CD4-positive, alpha-beta T cell (primary cell): ENCODE measurements at places on chromosomes 4 and X.

DNA sequence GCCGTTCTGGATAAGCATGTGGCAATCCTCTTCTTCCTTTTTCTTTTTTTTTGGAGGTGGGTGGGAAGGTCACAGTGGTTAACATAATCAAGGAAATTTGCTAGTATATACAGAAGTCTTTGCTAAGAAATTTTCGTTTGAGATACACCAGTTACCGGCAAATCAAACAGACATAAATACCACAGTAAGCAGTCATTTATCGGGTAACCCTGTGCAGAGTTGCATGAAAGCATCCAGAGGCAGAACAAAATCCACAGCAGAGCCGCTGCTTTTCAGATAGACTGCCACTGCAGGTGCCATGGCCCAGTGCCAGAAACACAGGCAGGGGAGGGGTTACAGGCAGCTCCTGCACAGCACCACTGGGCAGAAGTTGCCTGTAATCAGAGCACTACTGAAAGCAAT, 179.1 kb upstream of the MAB21L2 start:
- H3K27me3 ChIP-seq: no peaks in the 10 kb centered on the region
- no peak overlapping the region for H3K4me3 ChIP-seq
- no peaks in the 10 kb centered on the region for H3K4me1 ChIP-seq
- peaks cover 3% of the 10 kb centered on the region for H3K36me3 ChIP-seq

DNA sequence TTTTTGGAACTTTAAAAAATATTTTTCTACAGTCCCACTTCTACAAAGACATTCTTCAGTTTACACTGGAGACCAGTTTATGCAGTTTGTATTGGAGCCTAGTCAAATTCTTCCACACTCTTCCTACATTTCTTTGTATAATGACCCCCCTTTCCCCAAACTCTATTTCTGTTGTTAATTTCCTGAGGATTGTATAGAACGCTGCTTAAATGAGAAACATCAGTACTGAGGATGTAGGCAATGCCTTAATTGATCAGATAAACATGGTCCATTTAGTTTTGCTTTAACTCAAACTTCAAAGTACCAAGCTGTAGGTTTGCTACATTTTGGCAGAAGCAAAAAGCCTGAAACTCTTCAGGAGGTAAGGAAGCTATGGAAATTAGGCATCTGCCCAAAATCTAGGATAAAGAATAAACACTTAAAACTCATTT, 155.5 kb downstream of the SLC7A11 start:
- no peak for DNase-seq
- no peak overlapping the region for H3K4me3 ChIP-seq
- H3K4me1 ChIP-seq: no peaks in the 10 kb centered on the region
- H3K27me3 ChIP-seq: no peaks in the 10 kb centered on the region

DNA sequence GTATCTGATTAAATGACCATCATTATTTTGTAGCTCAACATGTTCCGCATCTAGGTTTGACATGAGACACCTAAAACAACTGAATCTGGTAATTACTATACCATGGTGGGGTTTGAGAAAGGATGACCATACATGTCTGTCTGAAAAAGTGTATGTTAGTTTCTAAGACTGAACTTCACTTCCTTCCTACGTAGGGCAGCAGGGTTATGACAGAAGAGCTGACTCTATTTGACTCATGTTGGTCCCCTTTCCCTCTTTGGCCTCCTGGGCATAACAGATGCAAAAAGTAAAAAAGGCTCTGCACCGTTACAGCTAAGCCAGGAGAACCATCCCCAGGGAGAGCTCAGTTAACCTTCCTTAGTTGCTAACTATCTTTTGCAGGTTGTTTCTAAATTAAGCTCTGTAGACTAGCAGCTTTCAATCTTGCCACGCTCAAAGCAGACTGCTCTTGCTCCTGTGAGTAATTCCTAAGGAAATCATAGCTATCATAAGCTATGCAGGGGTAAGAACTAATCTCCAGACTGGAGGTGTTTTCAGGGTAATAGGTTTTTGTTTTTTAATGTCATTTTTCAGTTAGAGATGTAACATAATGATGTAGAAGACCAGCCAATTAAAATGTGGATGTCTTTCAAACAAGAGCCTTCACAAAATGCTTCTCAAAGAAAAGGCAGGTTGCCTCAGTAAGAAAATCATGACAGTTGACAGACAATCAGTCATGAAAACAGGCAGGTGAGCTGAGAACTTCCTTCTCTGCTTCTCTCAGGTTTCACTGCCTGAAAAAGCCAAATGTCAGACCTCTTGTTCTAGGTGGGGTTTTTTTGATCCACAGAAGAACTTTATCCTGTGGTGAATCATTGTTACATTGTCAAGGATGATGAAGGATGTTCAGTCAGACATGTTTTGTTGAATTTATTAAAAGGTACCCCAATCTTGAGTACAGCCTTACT, 66.9 kb upstream of the DAPP1 start:
- no peaks in the 10 kb centered on the region for H3K36me3 ChIP-seq
- no peak for DNase-seq
- H3K4me1 ChIP-seq: no peaks in the 10 kb centered on the region
- H3K4me3 ChIP-seq: no peak overlapping the region
- H3K27ac ChIP-seq: no peak overlapping the region

DNA sequence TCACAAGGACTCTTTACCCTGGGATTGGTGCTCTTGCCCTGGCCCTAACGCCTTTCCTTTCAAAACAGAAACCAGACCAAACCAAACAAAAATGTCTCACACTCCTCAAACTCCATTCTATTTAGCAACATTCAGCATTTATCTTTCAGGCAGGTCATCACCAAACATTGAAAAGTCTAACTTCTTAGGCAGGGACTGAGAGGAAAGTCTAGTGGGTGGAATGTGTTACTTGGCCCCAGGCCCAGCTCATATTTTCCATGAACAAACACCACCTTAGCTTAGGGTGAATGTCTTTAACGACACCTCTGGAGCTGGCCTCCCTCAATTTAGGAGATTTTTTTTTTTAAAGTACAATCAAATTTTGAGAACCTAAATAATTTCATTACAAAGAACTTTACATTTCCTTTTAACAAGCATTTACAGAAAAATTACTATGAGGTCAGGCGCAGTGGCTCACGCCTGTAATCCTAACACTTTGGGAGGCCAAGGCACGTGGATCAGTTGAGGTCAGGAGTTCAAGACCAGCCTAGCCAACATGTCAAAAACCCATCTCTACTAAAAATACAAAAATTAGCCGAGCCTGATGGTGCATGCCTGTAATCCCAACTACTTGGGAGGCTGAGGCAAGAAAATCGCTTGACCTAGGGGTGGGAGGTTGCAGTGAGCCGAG, 10.2 kb upstream of the N4BP2 start:
- no peak overlapping the region for H3K27ac ChIP-seq
- H3K36me3 ChIP-seq: no peaks in the 10 kb centered on the region
- no peaks in the 10 kb centered on the region for H3K27me3 ChIP-seq
- H3K4me1 ChIP-seq: no peaks in the 10 kb centered on the region
- no peak for DNase-seq

DNA sequence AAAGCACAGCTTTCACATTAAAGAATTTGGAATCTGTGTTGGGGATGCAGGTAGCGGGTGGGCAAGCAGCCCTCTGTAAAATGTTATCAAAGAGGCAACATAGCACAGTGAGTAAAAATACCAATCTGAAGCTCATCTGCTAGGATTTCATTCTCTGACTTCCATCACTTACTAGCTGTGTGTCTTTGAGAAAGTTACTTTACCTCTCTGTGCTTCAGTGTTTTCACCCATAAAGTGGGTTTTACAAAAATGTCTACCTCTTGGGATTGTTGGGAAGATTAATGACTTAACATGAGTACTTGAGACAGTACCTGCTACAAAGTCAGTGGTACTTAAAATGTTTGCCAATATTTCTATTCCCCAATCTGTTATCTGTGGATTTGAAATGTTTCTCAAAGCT, 7.9 kb upstream of the DCUN1D4 start:
- no peak for DNase-seq
- no peaks in the 10 kb centered on the region for H3K4me1 ChIP-seq
- H3K27me3 ChIP-seq: no peaks in the 10 kb centered on the region
- H3K36me3 ChIP-seq: no peaks in the 10 kb centered on the region

- H3K27me3 ChIP-seq: no peaks in the 10 kb centered on the region
- no peak overlapping the region for H3K27ac ChIP-seq
- DNase-seq: no peak
- no peak overlapping the region for H3K4me3 ChIP-seq
- H3K4me1 ChIP-seq: no peaks in the 10 kb centered on the region
- H3K36me3 ChIP-seq: no peaks in the 10 kb centered on the region
Measured at GRCh38 chrX:47501226-47502074, 18.4 kb upstream of the ZNF41 start.

GRCh38 chr4:99100876-99101275, 12.3 kb upstream of the ADH5 start:
- no peaks in the 10 kb centered on the region for H3K36me3 ChIP-seq
- H3K4me1 ChIP-seq: no peaks in the 10 kb centered on the region
- H3K27me3 ChIP-seq: no peaks in the 10 kb centered on the region
- no peak overlapping the region for H3K4me3 ChIP-seq
- DNase-seq: no peak

DNA sequence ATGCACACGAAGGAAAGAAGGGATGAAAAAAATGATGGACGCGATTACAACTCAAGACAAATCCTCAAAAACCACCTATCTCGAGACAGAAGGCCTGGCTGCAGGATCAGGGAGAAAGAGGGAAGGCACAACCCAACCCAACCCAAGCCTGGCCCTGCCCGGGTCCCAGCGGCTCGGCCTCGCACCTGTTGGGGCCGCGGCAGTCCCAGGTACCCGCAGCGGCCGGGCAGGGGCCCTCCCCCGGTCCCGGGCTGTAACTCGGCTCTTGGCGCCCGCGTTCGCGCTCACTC, 464 bp downstream of the RASGEF1B start:
- peak overlapping the region; percentile 89 for H3K27ac ChIP-seq
- no peaks in the 10 kb centered on the region for H3K27me3 ChIP-seq
- DNase-seq: no peak
- peak overlapping the region; percentile 85 for H3K4me3 ChIP-seq
- no peaks in the 10 kb centered on the region for H3K36me3 ChIP-seq
- peaks cover 31% of the 10 kb centered on the region for H3K4me1 ChIP-seq

GRCh38 chr4:26757751-26758150, 102.9 kb upstream of the STIM2 start:
- no peak overlapping the region for H3K4me3 ChIP-seq
- no peaks in the 10 kb centered on the region for H3K4me1 ChIP-seq
- no peak overlapping the region for H3K27ac ChIP-seq
- peaks cover 1% of the 10 kb centered on the region for H3K36me3 ChIP-seq

DNA sequence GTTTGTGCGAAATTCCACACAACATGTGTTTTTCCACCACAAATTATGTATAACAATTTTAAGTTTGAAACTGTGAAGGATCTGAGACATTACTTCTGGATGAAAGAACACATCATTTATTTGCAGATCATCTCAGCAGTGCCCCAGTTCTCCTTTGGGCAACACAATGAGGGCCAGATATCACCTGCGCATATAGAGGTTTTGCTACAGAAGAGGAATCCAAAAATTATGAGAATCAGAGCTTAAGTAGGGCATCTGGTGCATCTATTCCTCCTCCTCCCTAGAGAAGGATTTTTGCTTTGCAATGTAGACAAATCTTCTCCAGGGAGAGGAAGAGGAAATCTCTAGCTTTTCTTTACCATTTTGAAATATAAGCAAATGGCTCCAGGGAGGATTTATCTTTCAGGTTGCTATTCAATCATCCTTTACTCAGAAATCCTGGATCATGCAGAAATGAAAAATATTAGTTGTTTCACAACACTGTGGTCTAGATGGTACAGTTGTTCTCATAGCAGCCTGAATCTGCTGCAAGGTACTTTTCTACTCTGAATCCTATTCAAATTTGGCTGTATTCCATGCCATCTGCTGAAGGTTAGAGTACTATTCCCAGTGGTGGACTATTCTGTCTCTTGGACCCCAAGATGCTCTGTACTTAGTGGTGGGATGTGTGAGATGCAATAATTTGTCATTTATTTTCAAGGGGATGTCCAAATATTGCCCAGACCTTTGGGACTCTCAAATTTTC, 132.1 kb downstream of the SNCA start:
- H3K27me3 ChIP-seq: no peaks in the 10 kb centered on the region
- H3K36me3 ChIP-seq: no peaks in the 10 kb centered on the region
- no peak for DNase-seq
- H3K4me1 ChIP-seq: no peaks in the 10 kb centered on the region
- H3K4me3 ChIP-seq: no peak overlapping the region
- no peak overlapping the region for H3K27ac ChIP-seq

DNA sequence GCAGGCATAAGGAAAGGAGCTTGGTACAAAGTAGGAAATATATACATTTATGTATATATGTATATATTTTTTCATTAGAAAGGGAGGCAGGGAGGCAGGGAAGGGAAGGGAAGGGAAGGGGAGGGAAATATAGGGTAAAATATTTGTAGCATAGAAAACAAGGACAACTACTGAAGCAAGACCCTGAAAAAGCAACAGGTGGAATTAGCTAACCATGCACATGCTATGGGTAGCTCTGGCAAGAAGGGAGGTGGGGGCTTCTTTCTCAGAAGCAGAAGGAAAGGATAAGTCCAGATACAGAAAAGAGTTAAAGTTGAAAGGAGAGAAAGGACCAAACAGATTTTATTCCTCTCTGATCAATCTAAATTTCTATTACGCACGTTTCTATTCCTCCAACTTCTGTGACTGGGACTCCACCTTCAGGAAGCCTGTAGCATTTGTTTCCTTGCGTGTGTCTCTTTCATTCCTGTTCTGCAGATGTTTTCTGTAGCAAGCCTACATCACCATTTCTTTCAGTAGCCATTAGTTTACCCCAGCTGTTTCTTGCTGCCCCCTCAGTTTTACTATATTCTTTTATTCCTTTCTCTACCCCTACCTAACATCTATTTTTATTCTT, 82.9 kb downstream of the OR13H1 start:
- H3K27ac ChIP-seq: no peak overlapping the region
- no peak overlapping the region for H3K4me3 ChIP-seq
- no peaks in the 10 kb centered on the region for H3K36me3 ChIP-seq
- no peaks in the 10 kb centered on the region for H3K27me3 ChIP-seq

GRCh38 chr4:7153711-7154110, 38.6 kb upstream of the SORCS2 start:
- no peaks in the 10 kb centered on the region for H3K36me3 ChIP-seq
- peaks cover 2% of the 10 kb centered on the region for H3K27me3 ChIP-seq
- no peak for DNase-seq
- H3K4me1 ChIP-seq: no peaks in the 10 kb centered on the region
- no peak overlapping the region for H3K27ac ChIP-seq

DNA sequence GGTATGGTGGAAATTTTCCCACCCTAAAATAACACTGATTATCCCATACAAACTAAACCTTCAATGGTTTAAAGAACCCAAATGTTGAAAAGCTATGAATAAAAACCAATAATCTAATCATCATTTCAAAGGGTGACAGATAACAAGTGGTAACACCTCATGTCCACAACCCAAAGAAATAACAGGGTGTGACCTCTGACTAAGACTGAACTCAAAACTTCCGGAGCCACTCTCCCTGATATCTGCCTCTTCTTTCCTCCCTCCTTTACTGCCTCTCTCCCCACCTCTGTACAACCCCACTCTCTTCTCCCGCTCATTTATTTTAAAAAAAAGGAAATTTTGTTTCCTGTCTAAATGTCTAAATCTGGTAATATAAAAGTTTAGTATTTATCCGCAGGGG, 11.5 kb downstream of the FBXW7 start:
- no peak for DNase-seq
- H3K27ac ChIP-seq: no peak overlapping the region
- peaks cover 2% of the 10 kb centered on the region for H3K4me1 ChIP-seq
- peaks cover 8% of the 10 kb centered on the region for H3K36me3 ChIP-seq
